ENCODE measurements at places on chromosomes 4 and X. TPM values are rescaled to one million over a fixed set of nuclear protein-coding genes. Genes with fewer than 3 reads are reported as not detected.

DNA sequence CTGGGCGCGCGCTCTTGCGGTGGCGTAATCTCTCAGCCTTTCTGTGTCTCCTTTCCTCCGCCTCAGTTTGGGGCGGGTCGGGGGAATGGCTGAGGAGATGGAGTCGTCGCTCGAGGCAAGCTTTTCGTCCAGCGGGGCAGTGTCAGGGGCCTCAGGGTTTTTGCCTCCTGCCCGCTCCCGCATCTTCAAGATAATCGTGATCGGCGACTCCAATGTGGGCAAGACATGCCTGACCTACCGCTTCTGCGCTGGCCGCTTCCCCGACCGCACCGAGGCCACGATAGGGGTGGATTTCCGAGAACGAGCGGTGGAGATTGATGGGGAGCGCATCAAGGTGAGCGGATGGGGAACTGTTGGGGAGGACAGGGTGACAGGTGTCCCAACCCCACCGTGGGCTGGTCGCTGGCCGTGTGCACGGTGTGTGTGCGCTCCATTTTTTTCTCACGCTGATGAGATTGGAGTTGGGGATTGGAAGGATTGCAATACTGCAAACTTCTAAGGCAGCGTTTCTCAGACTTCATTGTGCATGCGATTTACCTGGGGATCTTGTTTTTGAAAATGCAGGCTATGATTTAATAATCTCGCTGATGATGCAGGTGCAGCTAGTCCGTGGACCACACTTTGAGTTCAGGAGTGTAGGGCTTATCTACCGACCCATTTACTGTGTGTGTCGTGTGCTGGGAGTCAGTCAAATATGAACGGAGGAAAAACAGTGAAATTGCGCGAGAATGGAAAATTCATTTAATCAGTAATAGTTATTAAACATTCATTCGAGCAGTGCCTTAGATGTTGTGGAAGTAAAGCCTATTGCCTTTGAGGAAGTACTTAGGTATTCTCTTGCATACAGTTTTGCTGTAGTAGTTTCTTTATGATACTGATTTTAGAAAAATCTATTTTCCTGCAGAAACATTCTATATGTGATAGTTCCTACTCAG is at the start of gene RAB33B:
RAB33B (plus strand) TSS at position 11 of the 935 bp plus-strand sequence; CDS start at position 86, 75 bp downstream.
- DNase-seq: no peak

GRCh38 chr4:23572382-23572781 is 317.5 kb downstream of the PPARGC1A start:
- DNase-seq: no peak

DNA sequence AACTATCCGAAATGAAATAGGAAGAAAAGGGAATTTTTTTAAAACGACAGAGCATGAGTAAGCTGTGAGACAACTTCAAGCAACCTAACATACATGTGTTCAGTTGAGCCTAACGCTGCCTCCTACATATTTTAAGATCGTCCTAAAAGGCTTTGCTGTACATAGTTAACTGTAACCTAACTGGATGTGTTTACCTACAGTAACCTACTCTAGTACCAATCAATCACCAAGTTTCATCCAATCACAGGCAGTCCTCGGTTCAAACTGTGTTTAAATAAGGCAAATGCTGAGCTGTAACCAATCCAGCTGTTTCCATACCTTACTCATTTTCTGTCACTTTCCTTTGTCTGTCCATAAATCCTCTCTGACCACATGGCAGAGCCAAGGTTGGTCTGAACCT is 17.1 kb downstream of the RCHY1 start:
- DNase-seq: no peak

ASMT gene
- total RNA-seq: not detected

PJA1 gene
- 60.9 TPM for total RNA-seq

Measured in tongue (tissue), 3 donors.